ENCODE measurements at places on chromosomes 11 and 22. TPM values are rescaled to one million over a fixed set of nuclear protein-coding genes. Genes with fewer than 3 reads are reported as not detected.

OR5AN1 gene
- not detected for total RNA-seq

ZNF202 gene
- total RNA-seq: 6.2 TPM

TESMIN gene
- 0.30 TPM for total RNA-seq

MAFF gene
- 46.3 TPM for total RNA-seq

SPON1 gene
- 3.9 TPM for total RNA-seq

COMMD9 gene
- 22.0 TPM for total RNA-seq

ANGPTL5 gene
- total RNA-seq: not detected

RIMBP3C gene
- total RNA-seq: 0.59 TPM

HPX gene
- total RNA-seq: 0.30 TPM

LDHAL6A gene
- not detected for total RNA-seq

IGLL1 gene
- total RNA-seq: not detected

BRSK2 gene
- total RNA-seq: 0.89 TPM
